ENCODE measurements at places on chromosomes 5 and 9.

GRCh38 chr9:17699615-17700330 is 120.9 kb downstream of the SH3GL2 start:
- ATAC-seq: no peak

GRCh38 chr5:133680830-133681565 is 68.7 kb upstream of the FSTL4 start:
- no peak for ATAC-seq

- no peak for ATAC-seq
Observed at GRCh38 chr5:77066184-77066583, 20.9 kb downstream of the ZBED3 start.

DNA sequence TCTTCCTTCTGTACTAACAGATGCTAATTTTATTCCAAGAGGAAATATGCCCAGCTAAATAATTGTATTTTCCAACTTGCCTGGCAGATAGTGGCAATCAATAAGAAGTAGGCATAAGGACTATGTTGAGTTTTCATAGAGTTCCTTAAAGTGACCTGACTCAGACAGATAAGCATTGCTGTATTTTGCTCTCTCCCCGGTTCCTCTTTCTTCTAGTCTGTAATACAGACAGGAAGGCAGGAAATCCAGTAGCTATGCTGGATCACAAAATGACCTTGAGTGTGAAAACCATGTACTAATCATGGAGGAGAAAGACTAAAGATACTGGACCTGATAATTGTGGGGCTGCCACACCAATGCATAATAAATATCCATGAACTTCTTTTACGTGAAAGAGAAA is 701.7 kb downstream of the CETN3 start:
- no peak for ATAC-seq

DNA sequence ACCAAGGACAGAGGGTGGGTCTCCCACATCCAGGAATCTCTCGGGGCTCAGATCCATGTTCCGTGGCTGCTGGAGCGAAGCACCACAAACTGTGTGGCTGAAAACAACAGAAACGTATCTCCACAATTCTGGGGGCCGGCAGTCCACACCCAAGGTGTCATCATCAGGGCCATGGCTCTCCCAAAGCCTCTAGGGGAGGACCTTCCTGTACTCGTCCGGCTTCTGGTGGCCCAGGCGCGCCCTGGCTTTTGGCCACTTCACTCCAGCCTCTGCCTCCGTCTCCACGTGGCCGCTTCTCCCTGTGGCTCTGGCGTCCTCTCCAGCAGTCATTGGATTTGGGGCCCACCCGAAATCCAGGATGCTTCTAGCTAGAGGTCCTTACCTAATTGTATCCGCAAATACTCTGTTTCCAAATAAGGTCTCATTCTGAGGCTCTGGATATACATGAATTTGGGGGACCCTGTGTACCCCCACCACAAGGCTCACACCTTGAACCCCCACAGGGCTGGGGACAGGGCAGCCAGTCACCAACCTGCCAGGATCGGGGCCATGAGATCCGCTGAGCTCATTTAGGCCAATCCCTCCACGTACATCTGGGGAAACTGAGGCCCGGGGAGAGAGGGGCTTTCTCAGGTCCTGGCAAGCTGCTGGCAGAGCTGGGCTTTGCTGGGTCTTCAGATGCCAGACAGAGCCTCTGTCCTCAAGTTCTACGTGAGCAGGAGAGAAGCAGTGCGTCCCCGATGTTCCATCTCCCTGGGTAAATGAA is 158.2 kb downstream of the OLFM1 start:
- ATAC-seq: no peak

DNA sequence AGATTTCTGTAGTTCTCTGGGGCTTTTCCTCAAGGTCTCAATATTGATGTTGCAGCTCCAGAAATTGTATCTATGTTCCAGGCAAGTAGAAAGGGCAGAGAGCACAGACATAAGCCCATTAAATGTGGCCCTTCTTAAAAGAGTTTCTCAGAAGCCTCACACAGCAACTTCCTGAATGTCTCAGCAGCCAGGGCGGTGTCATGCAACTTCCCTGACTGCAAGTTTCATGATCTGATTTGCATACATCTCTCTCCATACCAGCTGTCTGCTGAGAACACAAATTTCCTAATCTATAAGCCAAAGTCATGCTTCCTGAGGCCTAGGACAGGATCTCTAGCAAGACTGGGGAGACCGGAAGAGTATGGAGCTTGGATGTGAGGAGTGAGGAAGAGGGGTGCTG is 13.0 kb downstream of the RGS7BP start:
- no peak for ATAC-seq

Data from esophagus mucosa (tissue), 1 donor.